ENCODE measurements at places on chromosomes 2 and 18.

- ATAC-seq: no peak
These were observed 197.5 kb downstream of the SCG2 start for GRCh38 chr2:223404616-223405015.

- ATAC-seq: peak; percentile 68
These were observed 285.1 kb downstream of the MTX2 start for GRCh38 chr2:176554101-176555048.

DNA sequence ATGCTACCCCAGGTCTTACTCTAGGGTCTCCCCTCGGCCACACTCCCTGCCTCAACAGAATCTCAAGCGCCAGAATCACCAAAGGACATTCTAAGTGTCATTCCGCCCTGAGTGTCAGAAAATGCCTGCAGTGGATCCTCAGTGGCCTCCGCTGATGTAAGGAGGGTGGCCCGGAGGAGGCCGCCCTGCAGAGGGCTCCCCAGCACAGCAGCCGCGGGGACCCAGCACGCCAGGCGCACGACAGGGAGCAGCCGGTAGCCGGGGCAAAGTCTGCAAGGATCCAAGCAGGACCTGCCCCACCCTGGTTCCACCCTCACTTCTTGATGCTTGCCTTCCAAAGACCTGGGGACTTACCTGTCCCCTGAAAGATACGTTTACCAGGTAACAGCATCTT lies 54.2 kb upstream of the ID2 start:
- ATAC-seq: peak; percentile 17

- ATAC-seq: peak; percentile 49
These were observed 1.4 kb upstream of the GALNT13 start for GRCh38 chr2:153870308-153870707.

DNA sequence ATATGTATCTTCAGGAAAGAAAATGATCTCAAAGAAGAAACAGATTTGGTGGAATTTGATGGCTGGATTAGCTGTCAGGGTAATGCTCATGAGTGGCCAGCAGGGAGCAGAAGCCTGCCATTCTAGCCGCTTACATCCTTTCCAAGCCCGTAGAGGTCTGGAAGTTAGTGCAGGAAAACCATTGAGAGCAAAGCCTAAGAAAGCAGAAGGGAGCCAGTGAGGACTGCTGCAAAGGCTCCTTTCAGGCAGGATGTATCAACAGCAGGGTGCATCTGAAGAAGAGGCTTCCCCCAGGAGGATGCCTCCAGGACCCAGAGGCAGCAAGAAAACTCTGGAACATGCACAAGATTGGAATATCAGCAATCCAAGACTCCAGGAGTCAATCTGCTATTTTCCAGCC lies 22.9 kb upstream of the LBH start:
- ATAC-seq: peak; percentile 99

DNA sequence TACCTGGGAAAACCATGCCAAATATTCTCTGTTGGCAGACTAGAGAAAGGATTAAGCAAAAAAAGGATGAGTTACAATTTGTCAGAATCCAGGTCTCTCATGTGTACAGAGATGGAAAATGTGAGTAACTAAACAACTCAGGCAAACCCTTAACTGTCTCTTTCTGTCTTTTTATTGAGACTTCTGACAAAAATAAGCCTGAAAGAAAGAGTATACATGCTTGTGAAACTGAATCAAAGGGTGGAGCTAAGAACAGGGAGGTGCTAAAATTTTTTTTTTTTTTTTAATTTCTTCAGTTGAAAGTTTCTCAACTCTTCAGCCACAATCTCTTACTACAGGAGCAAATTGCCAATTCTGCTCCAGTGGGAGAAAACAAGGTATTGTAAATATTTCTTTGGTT lies at the start of gene SERPINB10:
SERPINB10 (plus strand) TSS at position 295 of the 400 bp plus-strand sequence. CDS start 7,553 bp downstream, outside the sequence.
- no peak for ATAC-seq

- peak; percentile 49 for ATAC-seq
These were observed 67.6 kb downstream of the FEZ2 start for GRCh38 chr2:36530178-36530982.

GRCh38 chr18:43393174-43393573 lies 115.9 kb upstream of the SYT4 start:
- peak; percentile 38 for ATAC-seq

DNA sequence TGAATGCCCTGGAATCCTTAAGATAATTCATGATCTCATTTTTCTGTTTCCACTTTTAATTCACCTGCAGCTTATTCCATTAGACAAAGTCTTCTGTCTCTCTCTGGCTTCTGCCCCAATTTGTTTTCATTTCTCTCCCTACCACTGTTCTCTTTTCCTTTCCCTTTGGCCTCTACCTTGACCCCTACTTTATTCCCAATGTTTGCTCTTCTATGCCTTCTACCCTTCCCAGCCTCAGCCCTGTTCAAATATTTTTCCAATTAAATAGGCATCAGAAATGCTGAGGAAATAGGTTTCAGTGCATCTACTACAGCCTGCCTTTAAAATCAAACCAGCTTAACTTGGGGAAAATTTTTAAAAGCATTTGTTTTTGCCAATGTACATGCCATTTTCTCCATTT lies 443.7 kb upstream of the CWC22 start:
- no peak for ATAC-seq

DNA sequence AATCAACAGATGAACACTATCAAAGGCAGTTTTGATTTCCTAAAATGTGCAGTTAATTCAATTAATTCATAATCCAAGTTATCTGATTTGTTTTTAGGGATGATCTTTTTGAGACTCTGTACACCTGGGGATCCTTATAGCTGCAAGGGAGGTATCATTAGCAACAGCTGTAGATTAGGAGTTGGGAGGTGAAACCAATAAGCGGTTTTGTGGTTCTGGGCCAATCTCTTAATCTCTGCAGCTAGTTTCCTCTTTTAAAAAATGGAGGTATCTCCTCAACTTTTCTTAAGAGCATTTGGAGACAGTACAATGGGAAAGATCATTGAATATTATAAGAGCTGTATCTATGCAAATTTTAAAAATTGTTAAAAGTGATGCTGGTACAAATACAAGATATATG lies 126.0 kb downstream of the MC4R start:
- ATAC-seq: no peak

DNA sequence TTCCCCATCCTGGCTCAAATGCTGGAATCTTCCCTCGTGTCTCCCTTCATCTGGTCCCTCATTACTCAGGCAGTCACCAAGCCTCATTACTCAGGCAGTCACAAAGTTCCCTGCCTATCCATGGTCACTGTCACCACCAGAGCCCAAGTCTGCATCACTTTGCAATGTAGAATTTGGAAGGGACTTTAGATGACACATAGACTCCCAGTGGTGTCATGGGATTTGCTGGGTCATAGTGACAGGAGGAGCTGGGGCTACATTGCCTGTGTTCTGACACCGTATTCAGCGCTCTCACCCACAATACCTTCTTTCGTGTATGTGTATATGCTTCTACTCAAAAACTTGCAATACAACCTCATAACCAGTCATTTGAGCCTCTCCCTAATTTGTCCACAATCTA lies 2.1 kb upstream of the EMILIN1 start:
- ATAC-seq: no peak

GRCh38 chr2:60886991-60887390 lies 5.6 kb downstream of the REL start:
- no peak for ATAC-seq

DNA sequence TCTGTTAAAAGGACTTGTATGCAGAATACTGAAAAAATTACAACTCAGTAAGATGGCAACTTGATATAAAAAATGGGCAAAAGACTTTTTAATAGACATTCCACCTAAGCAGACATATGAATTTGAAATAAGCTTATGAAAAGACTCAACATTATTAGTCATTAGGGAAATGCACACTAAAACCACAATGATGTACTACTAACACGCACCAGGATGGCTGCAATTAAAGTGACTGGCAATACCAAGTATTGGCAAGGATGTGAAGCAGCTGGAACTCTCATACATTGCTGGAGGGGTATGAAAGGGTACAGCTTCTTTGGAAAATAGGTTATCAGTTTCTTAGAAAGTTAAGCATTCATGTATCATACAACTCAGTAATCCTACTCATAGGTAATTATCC lies 3.2 kb upstream of the ENOSF1 start:
- no peak for ATAC-seq

GRCh38 chr2:237743561-237744269 lies 54.9 kb upstream of the RBM44 start:
- peak; percentile 39 for ATAC-seq

GRCh38 chr18:9827793-9828505 lies 57.8 kb upstream of the TXNDC2 start:
- ATAC-seq: peak; percentile 85

GRCh38 chr2:112706170-112706664 lies 14.6 kb upstream of the NT5DC4 start:
- peak; percentile 35 for ATAC-seq

GRCh38 chr2:221025398-221025797 lies 546.7 kb downstream of the EPHA4 start:
- ATAC-seq: no peak

- no peak for ATAC-seq
These were observed 40.5 kb downstream of the CROCC2 start for GRCh38 chr2:240946654-240947053.

DNA sequence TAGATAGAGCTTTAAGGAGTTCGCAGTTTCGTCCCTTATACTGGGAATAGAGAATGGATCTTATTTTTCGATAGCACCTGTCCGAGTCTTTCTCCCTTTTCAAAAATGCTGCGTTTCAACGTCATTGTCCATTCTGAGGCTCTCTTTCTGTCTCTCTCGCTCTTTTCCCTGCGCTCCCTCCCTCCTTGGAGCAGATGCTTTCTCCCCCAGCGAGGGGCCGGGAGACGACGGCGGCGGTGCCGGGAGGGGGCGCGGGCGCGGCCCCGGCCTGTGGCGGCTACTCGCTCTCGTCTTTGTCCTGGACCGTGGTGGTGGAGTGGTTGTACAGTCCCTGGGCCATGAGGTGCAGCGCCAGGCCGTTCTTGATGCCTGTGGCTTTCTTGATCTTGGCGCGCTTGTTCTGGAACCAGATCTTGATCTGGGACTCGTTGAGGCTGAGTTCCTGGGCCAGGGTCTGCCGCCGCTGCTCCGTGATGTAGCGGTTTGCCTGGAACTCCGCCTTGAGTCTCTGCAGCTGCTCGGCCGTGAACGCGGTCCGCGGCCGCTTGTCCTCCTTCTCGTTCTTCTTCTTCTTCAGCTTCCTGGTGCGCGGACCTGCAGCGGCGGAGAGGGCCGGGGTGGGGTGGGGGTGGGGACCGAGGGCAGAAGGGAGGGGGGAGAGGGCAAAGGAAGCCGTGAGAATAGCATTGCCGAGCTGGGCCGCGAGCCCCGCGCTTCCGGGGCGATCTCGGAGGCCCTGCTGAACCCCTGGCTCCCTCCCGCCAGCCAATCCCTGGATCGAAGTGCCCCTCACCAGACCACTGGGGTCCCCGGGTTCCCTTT lies 4.6 kb downstream of the EN1 start:
- peak; percentile 37 for ATAC-seq

DNA sequence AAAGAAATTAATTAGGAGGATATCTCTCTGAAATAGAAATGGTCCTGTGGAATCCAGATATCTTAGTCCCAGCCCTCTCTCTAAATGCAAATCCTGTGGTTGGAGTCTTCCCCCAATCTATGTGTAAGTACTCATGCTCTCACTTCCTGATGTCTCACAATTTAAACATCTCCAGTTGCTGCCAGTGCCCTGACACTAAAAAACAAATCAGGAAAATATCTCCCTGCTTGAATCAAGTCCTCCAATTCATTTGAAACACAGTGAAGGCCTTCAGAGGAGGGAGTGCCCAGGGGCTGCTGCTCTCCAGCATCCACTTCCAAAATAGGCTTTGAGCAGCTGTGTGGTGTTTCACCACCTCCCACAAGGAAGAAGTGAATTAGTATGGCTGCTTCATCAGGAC lies 413.8 kb downstream of the RAD51AP2 start:
- ATAC-seq: no peak

GRCh38 chr2:147531269-147531668 lies 313.6 kb upstream of the ACVR2A start:
- no peak for ATAC-seq

DNA sequence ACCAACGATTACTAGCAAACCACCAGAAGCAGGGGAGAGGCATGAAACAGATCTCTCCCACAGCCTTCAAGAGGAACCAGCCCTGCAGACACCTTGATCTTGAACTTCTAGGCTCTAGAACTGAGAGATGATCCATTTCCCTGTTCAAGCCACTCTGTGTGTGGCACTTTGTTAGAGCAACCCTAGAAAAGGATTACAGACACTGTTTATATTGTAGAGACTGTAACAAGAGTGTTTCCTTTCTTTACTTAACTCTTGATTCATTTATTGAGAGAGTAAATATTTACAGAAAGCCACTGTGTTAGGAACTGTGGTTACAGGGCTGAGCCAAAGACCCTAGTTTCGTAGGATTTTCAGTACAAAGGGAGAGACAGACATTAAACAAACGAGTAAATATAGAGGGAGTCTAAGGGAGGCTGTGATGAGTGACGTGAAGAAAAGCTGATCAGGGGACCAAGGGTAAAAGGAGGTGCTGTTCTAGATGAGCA lies 10.9 kb downstream of the CCDC68 start:
- ATAC-seq: no peak

GRCh38 chr2:29767606-29768335 lies 153.6 kb downstream of the ALK start:
- ATAC-seq: no peak

DNA sequence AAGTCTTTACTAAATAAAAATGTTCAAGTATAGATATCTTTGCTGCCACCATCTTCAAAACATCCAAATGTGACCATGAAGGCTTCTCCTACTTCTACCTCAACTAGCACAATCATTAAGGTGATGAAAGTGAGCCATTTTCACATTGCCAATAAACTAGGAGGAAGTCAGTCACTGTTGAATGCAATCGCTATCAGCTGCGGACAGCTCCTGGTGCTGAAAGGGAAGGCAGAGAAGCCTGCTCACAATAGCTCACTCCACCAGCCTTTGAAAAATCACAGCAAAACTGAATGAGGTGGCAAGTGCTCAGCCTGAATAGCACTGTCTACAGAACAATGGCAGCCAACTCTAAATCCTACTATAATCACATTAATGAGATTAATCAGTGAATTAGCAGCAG lies 2.2 kb downstream of the MYT1L start:
- ATAC-seq: no peak

DNA sequence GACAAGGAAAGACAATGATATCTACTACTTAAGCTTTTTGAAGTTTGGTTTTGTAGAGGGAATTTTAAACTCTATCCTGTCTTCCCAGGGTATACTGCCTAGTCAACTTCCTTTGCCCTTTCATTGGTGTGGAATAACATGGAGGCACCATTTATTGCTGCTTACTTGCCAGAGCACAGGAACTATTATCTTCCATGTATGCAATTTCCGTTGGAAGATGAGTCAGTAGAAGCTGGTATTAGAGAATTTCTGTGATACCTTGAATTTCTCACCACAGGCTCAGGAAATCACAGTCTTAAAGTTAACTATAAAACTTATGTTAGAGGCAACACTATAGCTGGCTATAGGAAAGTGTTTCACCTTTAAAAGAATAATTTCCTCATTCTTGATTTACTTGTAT lies 40.9 kb upstream of the RGPD4 start:
- no peak for ATAC-seq

DNA sequence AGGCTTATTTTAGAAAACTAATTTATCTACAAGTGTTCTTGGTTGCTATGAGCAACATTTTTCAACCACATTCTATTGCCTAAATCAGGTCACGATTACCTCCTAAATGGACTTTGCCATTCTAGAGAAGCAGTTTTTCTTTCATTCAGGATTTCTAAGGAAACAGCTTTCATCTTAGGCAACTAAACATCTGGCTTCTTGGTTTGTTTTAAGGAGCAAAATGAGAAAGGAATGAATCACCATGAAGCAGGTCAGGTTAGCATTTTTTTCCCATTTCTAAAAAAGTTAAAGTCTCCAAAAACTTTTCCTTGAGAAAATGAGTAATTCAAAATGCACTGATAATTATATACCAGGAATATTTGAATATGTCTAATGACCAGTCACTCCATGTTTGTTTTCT lies 114.8 kb downstream of the GAREM1 start:
- no peak for ATAC-seq

All from SK-N-SH treated with all-trans-retinoic acid at 6 μM for 48 hours (cell line).